ENCODE measurements at places on chromosomes 16 and 17.

- DNase-seq: no peak
Measured at GRCh38 chr17:80205811-80206210, 14.3 kb downstream of the SGSH start.

- DNase-seq: no peak
Measured at GRCh38 chr17:81508639-81509206, 3.9 kb downstream of the ACTG1 start.

- no peak for DNase-seq
Measured at GRCh38 chr16:81707411-81708265, 71.5 kb upstream of the PLCG2 start.

GRCh38 chr16:4460936-4461249, 13.5 kb downstream of the NMRAL1 start:
- DNase-seq: no peak

- no peak for DNase-seq
Measured at GRCh38 chr16:65831903-65832666, 534.4 kb upstream of the CDH5 start.

GRCh38 chr17:76382351-76382802, 2.0 kb upstream of the SPHK1 start:
- DNase-seq: peak; percentile 37

GRCh38 chr16:18942061-18942460, 15.9 kb upstream of the SMG1 start:
- no peak for DNase-seq

- no peak for DNase-seq
Measured at GRCh38 chr16:83066881-83067280, 440.1 kb downstream of the CDH13 start.

GRCh38 chr16:11528053-11528452, 58.7 kb downstream of the LITAF start:
- no peak for DNase-seq

- no peak for DNase-seq
Measured at GRCh38 chr17:4444782-4445473, 11.2 kb downstream of the SPNS3 start.

GRCh38 chr16:81496742-81497141, 52.1 kb downstream of the CMIP start:
- DNase-seq: no peak

DNA sequence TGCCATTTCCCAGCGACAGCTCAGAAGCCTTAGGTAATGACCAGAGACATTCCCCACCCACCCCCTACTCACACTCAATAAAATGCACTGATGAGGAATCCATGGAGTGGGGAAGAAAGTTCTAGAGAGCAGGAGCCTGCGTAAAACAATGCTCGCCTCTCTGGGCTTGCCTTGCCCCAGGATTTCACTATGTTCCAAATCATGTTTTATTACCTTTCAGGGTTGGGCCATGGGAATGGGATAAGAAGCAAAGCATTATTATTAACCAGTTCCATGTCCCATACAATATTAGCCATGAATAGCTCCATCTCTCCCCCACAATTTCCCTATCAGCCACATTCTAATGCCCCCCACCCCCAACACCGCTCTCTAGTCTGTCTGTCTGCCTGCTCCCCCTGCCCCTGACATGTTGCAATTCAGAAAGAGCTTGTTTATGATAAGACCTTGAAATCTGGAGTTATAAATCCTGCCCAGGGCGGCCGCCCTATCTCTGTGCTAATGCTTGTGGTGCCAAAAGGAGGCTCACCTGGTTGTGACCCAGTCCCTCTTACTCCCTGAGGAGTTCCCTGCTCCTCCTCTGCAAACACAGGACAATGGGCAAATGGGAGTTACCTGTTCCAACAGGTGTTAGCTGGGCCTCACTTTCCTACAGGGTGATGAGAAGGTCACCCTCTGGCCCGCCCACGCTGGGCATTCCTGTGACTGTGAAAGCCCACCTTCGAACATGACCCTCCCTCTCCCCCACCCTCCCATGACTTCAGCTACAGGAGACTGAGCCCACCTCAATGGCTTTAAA, 28.0 kb upstream of the DDX52 start:
- DNase-seq: no peak
